Gastroesophageal sphincter (tissue), 4 donors: ENCODE measurements at places on chromosomes 11 and 22. TPM values are rescaled to one million over a fixed set of nuclear protein-coding genes. Genes with fewer than 3 reads are reported as not detected.

OR52I2 gene
- total RNA-seq, result not detected

DNA sequence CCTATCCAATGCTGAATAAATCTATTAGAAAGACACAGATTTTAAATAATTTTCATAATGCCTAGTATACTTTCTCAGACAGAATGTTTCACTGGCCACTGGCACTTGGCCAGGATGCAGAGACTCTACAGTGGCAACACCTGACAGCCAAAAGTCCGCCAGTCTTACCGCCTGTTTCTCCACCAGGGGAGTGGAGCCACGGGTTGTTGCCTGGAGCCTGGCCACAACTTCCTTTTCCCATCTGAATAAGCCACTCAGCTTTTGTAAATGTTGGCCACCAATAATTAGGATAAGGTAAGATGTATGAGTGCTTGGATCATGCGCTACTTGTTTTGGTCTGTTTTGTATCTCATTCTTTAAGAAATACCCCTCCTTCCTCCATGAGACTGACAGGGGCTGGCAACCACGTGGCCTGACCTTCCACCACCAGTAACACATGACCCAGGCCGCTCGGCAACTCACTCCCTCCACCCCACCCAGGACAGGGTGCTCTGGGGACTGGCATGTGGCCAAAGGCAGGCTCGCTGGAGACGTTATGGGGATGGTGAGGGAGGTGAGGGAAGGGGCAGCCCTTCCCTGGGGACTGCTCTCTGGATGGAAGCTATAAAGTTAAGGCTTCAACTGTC is 93.0 kb upstream of the BID start:
- peak; percentile 43 for ATAC-seq

DNA sequence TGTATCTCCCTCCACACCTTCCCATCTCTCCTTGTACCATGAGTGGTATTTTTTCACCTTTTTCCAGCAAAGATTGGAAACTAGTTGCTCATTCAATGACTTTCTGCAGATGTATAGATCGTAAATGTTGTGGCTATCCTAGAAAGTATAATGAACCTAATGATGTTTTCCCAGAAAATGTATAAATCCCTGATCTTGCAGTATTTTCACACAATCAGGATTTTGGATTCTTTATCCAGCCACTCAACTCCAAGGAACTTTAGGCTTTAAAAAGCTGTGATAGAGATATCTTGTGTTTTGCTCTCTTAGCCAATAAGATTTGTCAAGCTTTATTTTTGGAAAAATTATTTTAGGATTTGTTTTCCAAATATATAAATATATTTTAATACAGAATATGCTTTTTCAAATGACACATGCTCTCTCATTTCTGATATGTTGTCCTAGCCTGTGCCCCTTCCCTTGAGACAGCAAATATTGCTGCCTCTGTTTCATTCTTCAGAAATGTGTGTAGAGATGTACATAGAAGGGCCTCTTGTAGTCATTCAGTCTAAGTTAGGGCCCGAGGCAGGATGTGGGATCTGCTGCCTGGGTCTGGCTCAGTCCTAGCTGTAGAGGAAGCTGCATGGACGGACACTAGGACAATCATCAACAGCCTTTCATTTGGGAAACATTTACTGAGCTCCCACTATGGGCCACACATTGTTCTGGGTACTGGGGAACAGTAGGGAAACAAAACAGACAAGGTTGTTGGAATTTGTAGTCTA is 62.4 kb downstream of the NAV2 start:
- no peak for ATAC-seq

DNA sequence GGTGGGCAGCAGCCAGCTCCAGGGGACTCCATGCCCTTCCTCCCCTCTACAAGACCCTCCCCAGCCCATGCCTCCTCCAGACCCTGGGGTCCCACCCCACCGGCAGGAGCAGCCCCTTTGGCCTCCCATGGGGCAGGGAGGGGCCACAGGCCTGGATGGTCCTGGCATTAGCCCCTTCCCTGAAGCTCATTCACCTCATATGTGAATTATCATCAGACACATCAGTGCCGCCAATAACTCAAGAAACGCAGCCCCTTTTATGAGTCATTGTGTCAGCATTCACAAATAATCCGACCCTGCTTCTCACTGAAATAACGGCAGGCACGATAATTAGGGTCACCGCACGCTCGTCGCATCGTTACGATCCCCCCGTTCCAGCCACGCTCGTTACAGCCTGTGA is 124.2 kb downstream of the BRD1 start:
- no peak for ATAC-seq

- ATAC-seq, result no peak
Observed at GRCh38 chr11:46410021-46410420, 18.4 kb upstream of the CHRM4 start.
